ENCODE measurements at places on chromosomes 3 and 15. TPM values are rescaled to one million over a fixed set of nuclear protein-coding genes. Genes with fewer than 3 reads are reported as not detected.

DNA sequence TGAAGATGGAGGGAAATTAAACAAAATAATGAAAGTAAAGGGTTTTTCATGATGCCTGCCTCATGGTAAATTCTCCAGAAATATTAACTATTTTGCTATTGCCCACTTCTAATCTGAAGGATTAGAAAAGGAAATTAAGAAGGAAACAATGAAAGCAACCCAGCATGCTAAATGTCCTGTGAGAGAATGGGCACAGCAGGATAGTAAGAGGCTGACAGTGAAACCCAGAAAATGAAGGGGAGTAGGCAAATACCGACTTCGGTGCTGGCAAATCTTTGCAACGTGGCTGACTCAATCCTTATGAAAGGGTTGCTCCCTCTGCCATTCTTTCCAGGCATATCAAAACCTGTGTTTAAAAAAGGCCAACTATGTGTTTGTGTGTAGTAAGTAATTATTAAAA is 147.5 kb upstream of the SYNPR start:
- no peaks in the 10 kb centered on the region for H3K36me3 ChIP-seq
- H3K4me3 ChIP-seq, result no peak overlapping the region
- no peaks in the 10 kb centered on the region for H3K4me1 ChIP-seq
- H3K27ac ChIP-seq, result no peak overlapping the region
- H3K27me3 ChIP-seq, result no peaks in the 10 kb centered on the region
- no peak for DNase-seq

GRCh38 chr15:92839696-92840095 is 60.4 kb upstream of the CHD2 start:
- no peaks in the 10 kb centered on the region for H3K27me3 ChIP-seq
- peaks cover 4% of the 10 kb centered on the region for H3K4me1 ChIP-seq
- H3K27ac ChIP-seq, result no peak overlapping the region
- H3K4me3 ChIP-seq, result no peak overlapping the region

DNA sequence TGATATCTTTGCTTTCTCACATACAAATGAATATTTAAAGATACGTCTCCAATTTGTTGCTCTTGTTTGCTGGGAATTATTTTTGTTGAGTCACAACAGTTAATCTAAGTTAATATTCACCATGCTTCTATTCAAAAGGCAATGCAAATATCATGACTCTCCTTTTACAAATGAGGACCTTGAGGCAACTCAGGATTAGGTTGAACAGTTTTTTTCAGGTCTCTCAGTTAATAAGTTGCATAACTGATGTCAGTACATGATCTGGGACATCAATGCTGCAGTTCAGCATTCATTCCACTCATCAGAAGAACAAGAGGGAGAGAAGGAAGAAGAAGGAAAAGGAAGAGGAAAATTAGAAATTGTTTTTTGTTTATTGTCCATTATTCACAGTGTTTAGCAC is 781 bp upstream of the NAALADL2 start:
- H3K4me3 ChIP-seq, result no peak overlapping the region
- no peaks in the 10 kb centered on the region for H3K27me3 ChIP-seq
- no peak overlapping the region for H3K27ac ChIP-seq
- H3K4me1 ChIP-seq, result no peaks in the 10 kb centered on the region
- H3K36me3 ChIP-seq, result no peaks in the 10 kb centered on the region

GRCh38 chr15:101669744-101670143 is 17.6 kb upstream of the TM2D3 start:
- H3K36me3 ChIP-seq, result peaks cover 29% of the 10 kb centered on the region
- H3K4me1 ChIP-seq, result no peaks in the 10 kb centered on the region
- no peak for DNase-seq
- no peaks in the 10 kb centered on the region for H3K27me3 ChIP-seq

- H3K27me3 ChIP-seq, result no peaks in the 10 kb centered on the region
- no peaks in the 10 kb centered on the region for H3K4me1 ChIP-seq
- H3K4me3 ChIP-seq, result no peak overlapping the region
- H3K27ac ChIP-seq, result no peak overlapping the region
- no peaks in the 10 kb centered on the region for H3K36me3 ChIP-seq
These were observed 419.4 kb upstream of the ADAMTS9 start for GRCh38 chr3:65107174-65107573.

- no peaks in the 10 kb centered on the region for H3K27me3 ChIP-seq
- peak; percentile 58 for DNase-seq
- peak overlapping the region; percentile 60 for H3K27ac ChIP-seq
These were observed 23.7 kb downstream of the TNK2 start for GRCh38 chr3:195884691-195885035.

DNA sequence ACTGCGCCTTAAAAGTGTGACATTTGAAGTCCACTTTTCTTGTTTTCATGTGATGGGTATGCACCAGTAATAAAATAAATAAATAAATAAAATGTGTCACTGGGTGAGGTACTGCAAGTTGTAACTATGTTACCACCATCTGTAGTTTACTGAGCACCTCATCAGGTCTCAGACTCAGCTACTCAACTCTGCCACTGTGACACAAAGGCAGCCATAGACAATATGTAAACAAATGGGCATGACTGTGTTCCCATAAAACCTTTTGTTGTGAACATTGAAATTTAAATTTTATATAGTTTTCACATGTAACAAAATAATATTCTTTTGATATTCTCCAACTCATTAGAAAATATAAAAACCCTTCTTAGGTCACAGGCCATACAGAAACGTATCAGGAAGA is 120.1 kb downstream of the DNAJB8 start:
- no peak overlapping the region for H3K27ac ChIP-seq
- H3K4me1 ChIP-seq, result no peaks in the 10 kb centered on the region
- no peak for DNase-seq
- H3K36me3 ChIP-seq, result no peaks in the 10 kb centered on the region
- H3K27me3 ChIP-seq, result no peaks in the 10 kb centered on the region
- no peak overlapping the region for H3K4me3 ChIP-seq

DNA sequence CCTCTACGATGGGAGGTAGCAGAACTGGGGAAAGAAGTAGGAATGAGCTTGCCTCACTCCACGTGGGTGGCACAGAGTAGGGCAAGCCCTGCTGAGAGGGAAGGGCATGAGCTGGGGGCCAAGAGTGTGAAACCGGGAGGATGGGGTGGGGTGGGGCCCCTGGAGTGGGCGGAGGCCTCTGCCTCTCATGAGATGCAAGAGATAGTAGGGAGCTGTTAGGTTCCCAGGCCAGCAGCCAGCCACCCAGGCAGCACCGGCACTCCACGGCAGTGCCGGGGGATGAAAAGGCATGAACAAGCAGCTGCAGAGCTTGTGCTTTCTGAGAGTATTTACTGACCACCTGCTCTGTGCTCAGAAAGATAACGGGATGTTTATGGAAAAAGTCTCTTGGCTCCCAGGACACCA is 24.4 kb upstream of the PLA2G4E start:
- H3K36me3 ChIP-seq, result no peaks in the 10 kb centered on the region
- H3K27ac ChIP-seq, result peak overlapping the region; percentile 16
- H3K4me3 ChIP-seq, result no peak overlapping the region
- DNase-seq, result no peak
- no peaks in the 10 kb centered on the region for H3K27me3 ChIP-seq
- H3K4me1 ChIP-seq, result peaks cover 6% of the 10 kb centered on the region

DNA sequence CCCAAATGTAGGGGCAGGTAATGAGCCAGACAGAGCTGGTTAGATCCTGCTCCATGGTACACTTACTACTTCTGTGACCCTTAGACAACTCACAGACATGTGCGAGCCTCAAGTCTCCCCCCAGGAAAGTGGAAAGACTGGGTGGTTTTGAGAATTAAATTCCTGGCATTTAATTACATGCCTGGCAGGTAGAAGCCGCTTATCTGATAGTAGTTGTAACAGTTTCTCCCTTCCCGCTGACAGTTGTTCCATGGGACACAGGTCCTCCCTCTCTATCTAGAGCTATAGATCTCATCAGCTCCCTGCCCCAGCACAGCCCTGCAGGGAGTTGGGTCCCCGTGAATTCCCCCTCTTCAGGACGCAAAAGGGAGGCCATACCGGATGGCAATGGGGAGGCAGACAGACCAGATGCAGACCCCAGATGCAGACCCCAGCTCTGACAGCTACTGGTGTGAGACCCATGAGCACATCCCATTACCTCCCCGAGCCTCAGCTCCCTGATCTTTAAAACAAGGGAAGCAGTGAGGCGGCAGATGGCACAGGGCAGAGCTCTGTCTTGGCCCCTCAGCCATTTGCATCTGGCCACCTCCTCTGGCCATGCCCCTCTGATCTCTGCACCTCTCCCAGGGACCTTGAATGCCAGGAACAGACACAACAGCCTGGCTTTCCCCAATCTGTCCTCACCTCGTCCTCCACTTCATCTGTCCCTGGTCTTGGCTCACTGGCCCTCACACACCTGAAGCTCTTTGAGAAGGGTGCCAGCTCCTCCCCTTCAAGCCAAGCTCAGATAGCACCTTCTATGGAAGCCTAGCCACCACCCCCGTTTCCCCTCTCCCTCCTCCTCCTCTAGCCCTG is 34.1 kb upstream of the NR2C2 start:
- no peak for DNase-seq
- H3K27me3 ChIP-seq, result no peaks in the 10 kb centered on the region
- H3K27ac ChIP-seq, result no peak overlapping the region
- peaks cover 4% of the 10 kb centered on the region for H3K36me3 ChIP-seq
- H3K4me3 ChIP-seq, result no peak overlapping the region
- peaks cover 11% of the 10 kb centered on the region for H3K4me1 ChIP-seq

DNA sequence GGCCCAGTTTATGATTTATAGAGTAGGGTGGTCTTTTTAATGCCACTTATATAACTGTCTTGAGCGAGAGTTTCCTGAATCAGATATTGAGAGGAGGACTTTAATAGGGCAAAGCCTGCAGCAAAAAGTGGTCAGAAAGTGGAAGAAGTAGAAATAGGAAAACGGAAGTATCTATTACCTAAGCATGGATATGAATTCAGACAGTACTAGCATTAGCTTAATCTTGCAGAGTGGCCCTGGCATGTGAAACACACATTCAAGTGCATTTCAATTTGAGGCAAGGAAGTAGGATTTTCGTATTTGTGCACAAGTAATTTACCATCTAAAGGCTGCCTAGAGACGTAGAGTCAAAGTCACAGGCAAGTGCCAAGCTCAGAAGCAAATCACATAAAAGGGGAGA is 622.3 kb downstream of the DIPK2A start:
- H3K27ac ChIP-seq, result no peak overlapping the region
- H3K4me3 ChIP-seq, result no peak overlapping the region
- H3K27me3 ChIP-seq, result no peaks in the 10 kb centered on the region
- no peaks in the 10 kb centered on the region for H3K4me1 ChIP-seq
- DNase-seq, result no peak

- no peak overlapping the region for H3K4me3 ChIP-seq
- DNase-seq, result peak; percentile 75
- H3K36me3 ChIP-seq, result no peaks in the 10 kb centered on the region
- no peak overlapping the region for H3K27ac ChIP-seq
These were observed 238.4 kb upstream of the MDFIC2 start for GRCh38 chr3:70550723-70551319.

- no peaks in the 10 kb centered on the region for H3K36me3 ChIP-seq
- no peaks in the 10 kb centered on the region for H3K27me3 ChIP-seq
- H3K4me3 ChIP-seq, result no peak overlapping the region
- no peaks in the 10 kb centered on the region for H3K4me1 ChIP-seq
- H3K27ac ChIP-seq, result no peak overlapping the region
These were observed 133.1 kb downstream of the SRGAP3 start for GRCh38 chr3:9116336-9116735.

- no peak for DNase-seq
- no peak overlapping the region for H3K27ac ChIP-seq
These were observed 398.3 kb downstream of the MFSD1 start for GRCh38 chr3:159200176-159200575.

DNA sequence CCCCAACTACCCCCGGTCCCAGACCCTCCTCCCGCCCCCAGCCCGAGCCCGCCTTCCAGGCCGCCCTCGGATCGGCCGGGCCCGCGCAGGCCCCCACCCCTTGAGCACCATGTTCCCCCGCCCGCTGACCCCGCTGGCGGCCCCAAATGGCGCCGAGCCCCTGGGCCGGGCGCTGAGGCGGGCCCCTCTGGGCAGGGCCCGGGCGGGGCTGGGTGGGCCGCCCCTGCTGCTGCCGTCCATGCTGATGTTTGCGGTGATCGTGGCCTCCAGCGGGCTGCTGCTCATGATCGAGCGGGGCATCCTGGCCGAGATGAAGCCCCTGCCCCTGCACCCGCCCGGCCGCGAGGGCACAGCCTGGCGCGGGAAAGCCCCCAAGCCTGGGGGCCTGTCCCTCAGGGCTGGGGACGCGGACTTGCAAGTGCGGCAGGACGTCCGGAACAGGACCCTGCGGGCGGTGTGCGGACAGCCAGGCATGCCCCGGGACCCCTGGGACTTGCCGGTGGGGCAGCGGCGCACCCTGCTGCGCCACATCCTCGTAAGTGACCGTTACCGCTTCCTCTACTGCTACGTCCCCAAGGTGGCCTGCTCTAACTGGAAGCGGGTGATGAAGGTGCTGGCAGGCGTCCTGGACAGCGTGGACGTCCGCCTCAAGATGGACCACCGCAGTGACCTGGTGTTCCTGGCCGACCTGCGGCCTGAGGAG is 472 bp downstream of the CHST14 start:
- H3K27me3 ChIP-seq, result no peaks in the 10 kb centered on the region
- peak overlapping the region; percentile 93 for H3K27ac ChIP-seq
- peaks cover 10% of the 10 kb centered on the region for H3K4me1 ChIP-seq
- peak; percentile 39 for DNase-seq
- H3K36me3 ChIP-seq, result no peaks in the 10 kb centered on the region

The FOXB1 gene
- total RNA-seq, result not detected

The OXTR gene
- not detected for total RNA-seq

The TRPM1 gene
- total RNA-seq, result not detected

The GCNT3 gene
- 5.7 TPM for total RNA-seq

The AHSG gene
- 1.1 TPM for total RNA-seq

The LMAN1L gene
- not detected for total RNA-seq

The RLBP1 gene
- total RNA-seq, result not detected

The STXBP5L gene
- total RNA-seq, result not detected

The EIF4E3 gene
- total RNA-seq, result 24.7 TPM

The WWTR1 gene
- 88.6 TPM for total RNA-seq

The SUCNR1 gene
- total RNA-seq, result 3.3 TPM

All from upper lobe of left lung (tissue), 6 donors.